ENCODE measurements at places on chromosomes 7 and 10. TPM values are rescaled to one million over a fixed set of nuclear protein-coding genes. Genes with fewer than 3 reads are reported as not detected.

CPN1 gene
- total RNA-seq, result not detected

CHN2 gene
- 63.2 TPM for total RNA-seq

MOGAT3 gene
- total RNA-seq, result not detected

PAPOLB gene
- 1.2 TPM for total RNA-seq

RADIL gene
- total RNA-seq, result 31.3 TPM

CALHM3 gene
- total RNA-seq, result not detected

PNLIPRP1 gene
- total RNA-seq, result not detected

GRCh38 chr7:33922820-33923219 lies 17.5 kb downstream of the BMPER start:
- no peak for DNase-seq

GRCh38 chr10:121833387-121833786 lies 94.4 kb downstream of the ATE1 start:
- DNase-seq, result no peak

DNA sequence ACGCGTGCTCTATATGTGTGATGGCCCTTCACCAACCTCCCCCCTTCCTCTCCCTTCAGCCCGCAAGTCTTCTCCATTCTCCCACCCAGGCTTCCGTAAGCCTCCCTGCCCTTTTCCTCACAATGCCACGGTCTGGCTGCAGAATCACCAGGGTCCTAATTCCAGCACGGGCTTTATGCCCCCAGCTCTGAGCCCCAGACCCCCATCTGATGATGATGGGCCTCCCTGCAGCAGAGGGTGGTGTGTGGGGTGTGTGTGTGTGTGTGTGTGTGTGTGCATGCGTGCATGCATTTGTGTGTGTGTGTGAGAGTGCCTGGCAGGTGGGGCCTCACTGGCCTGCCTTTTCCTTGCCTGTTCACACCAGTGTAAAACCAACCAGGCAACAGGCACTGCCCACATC lies 109.9 kb downstream of the OAT start:
- no peak for DNase-seq

GRCh38 chr7:74057987-74058386 lies 25.6 kb upstream of the LIMK1 start:
- DNase-seq, result no peak

DNA sequence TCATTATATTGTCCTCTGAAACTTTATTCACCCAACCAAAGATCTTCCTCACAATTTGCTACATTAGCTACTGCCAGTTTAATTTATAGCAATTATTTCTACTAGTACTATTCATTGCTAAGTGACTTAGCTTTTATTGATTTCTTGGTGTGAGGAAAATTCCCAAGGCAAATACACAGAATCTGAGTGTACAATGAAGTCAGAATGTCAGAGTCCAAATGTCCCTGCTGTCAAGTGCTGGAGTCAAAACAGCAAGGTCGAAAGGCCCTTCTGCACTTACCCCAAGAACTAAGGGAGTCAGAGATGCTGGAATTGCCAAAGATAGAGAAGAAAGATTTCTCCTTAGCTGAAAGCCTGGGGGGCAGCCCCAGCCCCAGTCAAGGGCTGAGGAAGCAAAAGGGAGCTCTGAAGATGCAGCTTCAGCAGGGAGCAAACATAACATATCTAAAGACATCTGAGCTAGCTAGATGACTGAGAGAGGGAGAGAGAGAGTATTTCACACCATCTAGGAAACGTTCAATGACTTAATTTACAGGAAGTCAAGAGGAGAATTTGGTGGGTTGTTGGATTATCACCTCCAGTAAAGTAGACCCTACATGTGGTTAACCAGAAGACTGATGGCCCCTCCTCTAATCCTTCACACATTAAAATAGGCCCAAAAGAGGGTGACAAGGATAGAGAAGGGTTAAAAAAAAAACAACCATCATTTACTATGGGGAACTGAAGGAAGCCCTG lies 36.6 kb upstream of the SAMD8 start:
- no peak for DNase-seq

DNA sequence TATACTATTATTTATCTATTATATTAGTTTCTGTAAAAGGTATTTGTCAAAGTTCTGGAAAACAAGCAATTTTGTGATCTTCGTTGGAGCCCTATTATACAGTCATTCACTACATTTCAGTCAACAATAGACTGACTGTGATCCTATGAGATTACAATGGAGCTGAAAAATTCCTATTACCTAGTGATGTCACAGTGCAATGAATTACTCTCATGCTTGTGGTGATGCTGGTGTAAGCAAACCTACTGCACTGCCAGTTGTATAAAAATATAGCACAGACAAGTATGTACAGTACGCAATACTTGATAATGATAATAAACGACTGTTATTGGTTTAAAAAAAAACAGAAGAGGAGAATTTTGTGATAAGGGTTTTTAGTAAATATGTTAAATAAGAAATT lies 21.4 kb downstream of the OR6V1 start:
- DNase-seq, result no peak

DNA sequence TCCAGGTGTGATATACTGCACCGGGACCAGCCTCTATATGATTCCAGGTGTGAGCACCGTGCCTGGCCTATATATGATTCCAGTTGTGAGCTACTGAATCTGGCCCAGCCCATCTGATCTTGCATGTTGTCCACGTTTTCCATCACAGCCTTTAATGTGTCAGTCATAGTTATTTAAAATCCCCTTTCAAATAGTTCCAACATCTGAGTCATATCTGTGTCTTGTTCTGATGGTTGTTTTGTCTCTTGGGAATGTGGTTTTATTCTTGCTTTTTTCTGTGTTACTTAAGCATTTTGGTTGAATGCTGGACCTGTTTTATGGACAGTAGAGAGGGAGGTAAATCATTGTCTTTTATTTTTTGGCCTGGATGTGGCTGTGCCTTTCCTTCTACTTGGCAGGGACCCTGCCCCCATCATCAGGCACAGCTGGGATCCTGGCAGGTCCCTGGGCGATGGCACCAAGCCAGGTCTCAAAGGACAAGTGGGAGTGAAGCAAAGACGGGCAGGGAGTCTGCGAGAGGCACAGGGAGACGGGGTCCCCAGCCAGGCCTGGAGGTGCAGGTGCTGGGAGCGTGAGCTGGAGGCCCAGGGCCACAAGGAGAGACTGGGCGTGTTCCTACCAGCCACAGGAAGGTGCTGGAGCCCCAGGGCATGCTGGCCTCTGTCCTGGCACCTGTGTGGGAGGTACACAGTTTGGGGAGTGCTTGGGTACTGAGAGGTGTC lies 94.7 kb downstream of the DYNC2I1 start:
- no peak for DNase-seq

DNA sequence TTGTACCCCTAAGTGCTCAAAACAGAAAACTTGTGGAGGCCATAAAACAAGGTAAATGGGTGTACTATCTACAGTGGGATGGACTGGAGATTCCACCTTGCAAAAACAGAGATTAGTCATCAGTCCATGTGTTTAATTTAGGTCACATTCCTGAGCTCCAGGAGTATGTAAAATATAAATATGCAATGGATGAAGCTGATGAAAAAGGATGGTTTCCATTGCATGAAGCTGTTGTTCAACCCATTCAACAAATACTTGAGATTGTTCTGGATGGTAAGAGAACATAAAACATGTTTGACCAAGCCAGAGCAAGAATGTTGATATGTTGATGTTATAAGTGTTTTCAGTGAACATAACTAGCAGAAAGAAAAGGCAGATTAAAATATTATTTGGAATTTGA lies 14.6 kb downstream of the ASB15 start:
- DNase-seq, result no peak

DNA sequence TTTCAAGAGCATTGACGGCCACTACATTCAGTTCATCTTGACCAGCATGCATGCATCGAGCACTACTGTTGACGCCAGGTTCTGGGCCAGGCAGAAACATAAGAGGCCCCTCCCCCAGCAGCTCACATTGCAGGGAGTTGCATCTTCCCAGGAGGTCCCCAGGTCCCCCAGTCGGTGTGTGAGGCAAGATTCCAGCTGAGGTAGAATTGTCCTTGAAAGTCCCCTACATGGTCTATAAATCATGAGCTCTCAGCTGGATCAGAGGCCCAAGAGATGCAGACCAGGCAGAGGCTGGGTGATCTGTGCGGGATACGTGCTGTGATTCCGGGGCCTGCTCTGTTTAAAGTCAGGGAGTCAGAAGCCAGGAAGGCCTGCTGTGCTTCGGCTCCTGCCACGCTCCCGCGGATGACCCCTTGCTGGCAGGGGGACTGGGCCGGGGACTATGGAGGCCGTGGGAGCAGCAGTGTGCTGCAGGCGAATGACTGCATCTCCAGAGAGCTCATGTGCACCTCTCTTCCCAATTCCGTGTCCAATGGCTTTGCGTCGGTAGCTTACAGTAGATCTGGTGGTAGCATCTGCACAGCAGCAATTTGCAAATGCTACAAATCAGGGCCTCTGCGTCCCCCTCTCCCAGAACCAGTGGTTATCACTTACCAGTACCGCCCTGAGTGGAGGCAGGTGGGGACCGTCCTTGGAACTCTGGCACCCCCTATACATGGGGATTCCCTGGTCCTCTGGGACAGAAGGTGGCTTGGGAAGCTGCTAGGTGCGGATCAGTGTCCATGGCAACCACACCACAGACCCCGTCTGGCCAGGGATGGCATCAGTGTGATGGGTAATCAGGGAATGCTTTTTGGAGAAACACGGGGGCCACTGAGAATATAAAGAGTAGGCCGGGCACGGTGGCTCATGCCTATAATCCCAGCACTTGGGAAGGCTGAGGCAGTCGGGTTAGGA lies 93.6 kb downstream of the RGS10 start:
- no peak for DNase-seq

- DNase-seq, result no peak
Measured at GRCh38 chr10:101623528-101623927, 35.4 kb downstream of the DPCD start.

DNA sequence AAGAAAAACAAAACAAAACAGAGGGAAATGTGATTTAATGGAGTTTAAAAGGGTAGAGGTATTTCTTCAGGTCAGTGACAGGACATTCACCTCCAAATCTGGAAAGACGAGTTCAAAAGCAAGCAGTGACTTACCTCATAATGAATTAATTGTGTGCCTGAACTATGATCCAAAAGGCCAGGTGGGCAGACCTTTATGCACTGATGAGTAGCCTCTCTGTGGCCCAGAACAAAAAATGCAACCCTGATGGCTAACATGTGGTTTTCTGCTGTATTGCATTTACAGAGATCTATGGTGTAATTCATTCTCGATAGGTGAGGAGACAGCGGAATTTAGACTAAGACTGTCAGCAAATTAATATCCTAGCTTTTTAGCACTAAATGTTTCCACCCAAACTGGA lies 142.0 kb downstream of the HDAC9 start:
- DNase-seq, result no peak

- DNase-seq, result no peak
Measured at GRCh38 chr7:77266291-77266794, 66.7 kb upstream of the FGL2 start.

DNA sequence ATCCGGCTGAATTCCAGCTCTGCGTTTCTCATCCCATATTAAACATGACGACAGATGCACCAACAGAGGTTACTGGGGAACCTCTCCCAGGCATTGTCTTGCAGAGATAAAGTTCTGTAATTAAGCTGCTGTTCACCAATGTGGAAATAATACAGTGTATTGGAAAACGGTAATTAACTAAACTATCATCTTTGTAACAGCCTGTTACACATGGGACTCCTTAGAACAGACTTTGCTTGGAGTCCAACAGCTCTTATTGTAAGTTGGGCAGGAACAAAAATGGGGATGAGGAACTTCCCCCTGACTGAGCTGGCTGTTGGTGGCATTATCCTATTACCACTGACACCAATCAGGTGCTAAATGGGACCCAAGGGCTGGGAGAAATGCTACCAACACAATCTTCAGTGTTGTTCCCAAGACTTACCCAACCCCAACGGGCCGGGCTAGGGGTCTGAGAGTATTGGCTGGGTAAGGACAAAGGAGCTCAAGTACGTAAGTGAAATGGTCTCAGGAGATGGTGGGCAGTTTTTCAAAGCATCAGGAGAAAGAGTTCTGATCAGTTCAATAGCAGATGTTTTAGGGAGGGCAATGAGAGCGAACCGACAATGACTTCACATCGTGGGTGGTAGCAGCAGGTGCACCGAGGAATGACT lies 759.4 kb downstream of the GRID1 start:
- no peak for DNase-seq

GRCh38 chr10:43953672-43954071 lies 305.0 kb upstream of the ZNF32 start:
- DNase-seq, result no peak

DNA sequence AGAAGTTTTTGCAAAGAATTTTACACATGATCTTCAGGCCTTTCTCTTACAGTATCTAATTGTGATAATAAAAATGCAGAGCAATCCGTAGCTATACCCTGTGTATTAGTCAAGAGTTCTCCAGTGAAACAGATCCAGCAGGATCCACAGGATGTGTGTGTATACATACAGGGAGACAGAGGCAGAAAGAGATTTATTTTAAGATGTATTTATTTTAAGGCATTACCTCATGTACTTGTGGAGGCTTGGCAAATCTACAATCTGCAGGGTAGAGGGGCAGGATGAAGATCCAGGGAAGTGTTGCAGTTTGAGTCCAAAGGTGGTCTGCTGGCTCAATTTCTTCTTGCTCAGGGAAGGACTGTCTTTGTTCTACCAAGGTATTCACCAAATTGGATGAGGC lies 41.7 kb downstream of the ARHGAP12 start:
- no peak for DNase-seq

DNA sequence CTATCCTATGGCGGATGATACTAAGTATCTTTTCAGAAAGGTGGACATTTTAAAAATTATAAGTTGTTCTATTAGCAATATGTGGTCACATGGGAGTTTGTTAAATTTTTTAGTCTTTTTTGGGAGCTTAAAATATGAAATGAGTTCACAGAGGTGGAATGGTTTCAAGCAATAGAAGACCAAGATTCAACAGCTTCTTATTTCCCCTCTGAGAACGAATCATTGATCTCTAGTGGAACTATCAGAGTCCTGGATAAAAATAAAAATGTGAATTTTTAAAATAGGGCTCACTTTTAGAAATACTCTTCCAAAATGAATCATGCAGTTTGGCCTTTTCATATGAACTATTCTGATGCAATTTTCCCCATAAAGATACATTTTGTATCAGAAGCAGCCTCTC lies 467.7 kb upstream of the KLF6 start:
- DNase-seq, result no peak

Measured in glutamatergic neuron (in vitro differentiated cells).